ENCODE measurements at places on chromosomes 13 and 19. TPM values are rescaled to one million over a fixed set of nuclear protein-coding genes. Genes with fewer than 3 reads are reported as not detected.

- H3K4me1 ChIP-seq, result peaks cover 2% of the 10 kb centered on the region
- no peak for DNase-seq
- peaks cover 71% of the 10 kb centered on the region for H3K36me3 ChIP-seq
- no peak overlapping the region for H3K27ac ChIP-seq
- H3K27me3 ChIP-seq, result no peaks in the 10 kb centered on the region
- H3K4me3 ChIP-seq, result no peak overlapping the region
Observed at GRCh38 chr19:16405797-16406196, 66.0 kb downstream of the EPS15L1 start.

- no peaks in the 10 kb centered on the region for H3K27me3 ChIP-seq
- no peak for DNase-seq
- no peaks in the 10 kb centered on the region for H3K36me3 ChIP-seq
- H3K4me3 ChIP-seq, result no peak overlapping the region
- peaks cover 4% of the 10 kb centered on the region for H3K4me1 ChIP-seq
- no peak overlapping the region for H3K27ac ChIP-seq
Observed at GRCh38 chr13:100680131-100680530, 5.5 kb upstream of the TMTC4 start.

- no peaks in the 10 kb centered on the region for H3K27me3 ChIP-seq
- no peak overlapping the region for H3K4me3 ChIP-seq
- H3K27ac ChIP-seq, result no peak overlapping the region
Observed at GRCh38 chr13:73556902-73557301, 498.1 kb downstream of the KLF5 start.

DNA sequence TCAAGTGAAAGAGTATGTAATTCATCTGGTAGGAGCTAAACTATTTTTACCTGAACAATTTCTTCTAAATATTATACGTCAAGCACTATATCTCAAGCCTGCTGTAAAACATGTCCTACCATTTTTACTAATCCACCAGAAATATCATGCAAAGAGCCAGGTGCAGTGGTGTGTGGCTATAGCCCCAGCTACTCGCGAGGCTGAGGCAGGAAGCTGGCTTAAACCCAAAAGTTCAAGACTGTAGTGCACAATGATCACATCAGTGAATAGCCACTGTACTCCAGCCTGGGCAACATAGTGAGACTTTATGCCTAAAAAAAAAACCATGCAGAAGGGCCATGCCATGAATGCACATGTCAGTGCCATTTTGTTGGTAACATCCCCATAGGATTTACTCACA lies 20.7 kb upstream of the CLN5 start:
- no peaks in the 10 kb centered on the region for H3K27me3 ChIP-seq
- H3K27ac ChIP-seq, result no peak overlapping the region
- no peak for DNase-seq
- H3K4me3 ChIP-seq, result no peak overlapping the region

Gene ONECUT3
- total RNA-seq, result not detected

Gene SMAD9
- total RNA-seq, result 24.5 TPM

Gene LAIR2
- total RNA-seq, result not detected

Gene NR1H2
- total RNA-seq, result 150 TPM

Data from ascending aorta (tissue), 2 donors.